ENCODE measurements at places on chromosomes 16 and 17.

DNA sequence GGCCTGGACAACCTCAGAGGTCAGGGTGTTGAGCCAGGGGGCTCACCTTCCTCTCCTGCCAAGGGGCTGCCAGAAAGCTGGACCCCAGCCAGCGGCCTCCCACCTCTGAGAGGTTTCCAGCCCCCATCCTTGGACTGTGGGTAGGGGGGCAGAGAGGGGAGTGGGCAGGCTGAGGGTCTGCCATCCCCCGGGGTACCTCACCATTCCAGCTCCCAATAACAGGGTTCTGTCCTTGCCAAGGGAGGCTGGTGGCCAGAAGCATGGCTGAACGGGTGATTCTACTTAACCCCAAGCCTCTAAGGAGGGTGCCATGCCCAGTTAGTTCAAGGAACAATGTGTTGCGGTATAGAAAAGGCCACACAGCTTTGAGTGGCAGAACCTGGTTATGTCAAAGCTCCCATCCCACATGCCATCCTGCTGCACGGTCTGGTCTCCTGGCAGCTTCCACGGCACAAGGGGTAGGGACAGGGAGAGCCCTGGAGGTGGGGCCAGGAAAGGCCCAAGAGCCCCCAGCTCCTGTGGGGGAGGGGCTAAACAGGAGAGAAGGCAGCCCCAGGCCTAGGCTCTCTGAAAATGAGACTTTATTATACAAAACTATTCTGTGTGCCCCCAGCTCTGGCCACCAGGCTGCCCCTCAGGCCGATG is 19.8 kb downstream of the B9D1 start:
- DNase-seq: no peak

DNA sequence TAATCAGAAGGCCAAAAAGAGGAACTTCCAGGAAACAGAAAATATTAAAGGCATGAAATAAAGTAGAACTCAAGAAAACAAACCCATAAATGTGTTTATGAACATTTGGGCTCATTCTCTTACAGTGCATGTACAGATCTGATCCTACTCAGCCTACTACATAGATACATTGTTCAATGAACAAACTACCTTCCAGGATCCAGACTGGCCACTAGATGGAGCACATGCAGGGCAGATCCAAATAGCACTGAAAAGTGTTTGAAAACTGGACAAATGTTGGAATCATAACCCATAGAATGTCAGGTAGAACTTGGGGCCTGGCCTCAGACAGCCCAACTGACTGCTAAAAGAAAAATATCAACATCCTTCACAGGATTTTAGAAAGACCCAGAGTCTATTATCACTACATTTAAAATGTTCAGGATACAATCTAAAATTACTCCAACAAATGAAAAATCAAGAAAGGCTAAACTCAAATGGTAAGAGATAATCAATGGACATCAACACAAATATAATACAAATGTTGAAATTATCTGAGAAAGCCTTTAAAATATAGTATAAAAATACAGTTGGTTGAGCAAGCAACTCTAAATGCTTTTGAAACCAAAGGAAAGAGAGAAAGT is 122.4 kb upstream of the NUDT7 start:
- no peak for DNase-seq

DNA sequence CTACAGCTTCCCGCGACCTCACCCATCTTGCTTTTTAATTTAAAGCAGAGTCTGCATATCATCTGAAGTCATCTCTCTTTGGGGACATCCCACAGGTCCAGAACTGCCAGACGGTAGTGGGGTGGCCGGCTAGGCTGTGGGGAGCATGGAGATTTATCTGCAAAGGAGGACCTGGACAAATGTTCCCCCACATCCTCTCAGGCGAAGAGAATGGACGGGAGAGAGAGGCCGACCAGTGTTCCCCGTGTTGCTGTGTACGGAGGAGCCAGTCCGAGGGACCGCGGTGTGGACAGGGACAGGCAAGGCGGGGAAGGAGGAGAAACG is 665 bp upstream of the MT1M start:
- DNase-seq: no peak

GRCh38 chr16:12677502-12677901 is 126.2 kb downstream of the CPPED1 start:
- DNase-seq: no peak

DNA sequence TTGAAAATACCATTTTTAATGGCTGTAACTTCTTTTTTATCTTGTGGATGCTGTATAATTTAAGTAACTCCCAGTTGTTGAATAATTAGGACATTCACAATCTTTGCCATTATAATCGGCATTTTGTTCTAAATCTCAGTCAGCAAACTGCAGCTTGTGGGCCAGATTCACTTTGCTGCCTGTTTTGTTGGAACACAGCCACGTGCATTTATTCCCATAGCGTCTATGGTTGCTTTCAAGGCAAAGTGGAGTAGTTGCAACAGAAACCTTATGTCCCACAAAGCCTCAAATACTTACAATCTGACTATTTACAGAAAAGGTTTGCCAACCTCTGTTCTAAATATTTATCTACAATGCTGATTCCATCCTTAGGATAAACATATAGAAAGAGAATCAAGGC is 39.2 kb upstream of the TMC5 start:
- no peak for DNase-seq

DNA sequence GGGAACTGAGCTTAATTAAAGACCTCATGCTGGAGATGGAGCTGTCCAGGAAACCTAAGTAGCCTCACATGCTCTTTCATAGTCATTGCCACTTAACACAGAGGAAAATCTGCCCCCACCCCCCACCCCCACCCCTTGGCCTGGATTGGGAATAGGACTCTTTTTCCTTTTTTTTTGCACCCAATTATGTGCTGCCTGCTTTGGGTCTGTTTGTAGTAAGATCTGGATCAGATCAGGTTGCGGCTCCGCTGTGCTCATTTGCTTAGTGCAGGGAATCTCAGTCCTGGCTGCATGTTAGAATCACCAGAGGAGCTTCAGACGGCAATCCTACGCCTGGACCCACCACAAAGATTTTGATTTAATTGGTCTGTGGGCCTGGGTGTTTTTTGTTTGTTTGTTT is 219.0 kb downstream of the UTP18 start:
- DNase-seq: no peak

DNA sequence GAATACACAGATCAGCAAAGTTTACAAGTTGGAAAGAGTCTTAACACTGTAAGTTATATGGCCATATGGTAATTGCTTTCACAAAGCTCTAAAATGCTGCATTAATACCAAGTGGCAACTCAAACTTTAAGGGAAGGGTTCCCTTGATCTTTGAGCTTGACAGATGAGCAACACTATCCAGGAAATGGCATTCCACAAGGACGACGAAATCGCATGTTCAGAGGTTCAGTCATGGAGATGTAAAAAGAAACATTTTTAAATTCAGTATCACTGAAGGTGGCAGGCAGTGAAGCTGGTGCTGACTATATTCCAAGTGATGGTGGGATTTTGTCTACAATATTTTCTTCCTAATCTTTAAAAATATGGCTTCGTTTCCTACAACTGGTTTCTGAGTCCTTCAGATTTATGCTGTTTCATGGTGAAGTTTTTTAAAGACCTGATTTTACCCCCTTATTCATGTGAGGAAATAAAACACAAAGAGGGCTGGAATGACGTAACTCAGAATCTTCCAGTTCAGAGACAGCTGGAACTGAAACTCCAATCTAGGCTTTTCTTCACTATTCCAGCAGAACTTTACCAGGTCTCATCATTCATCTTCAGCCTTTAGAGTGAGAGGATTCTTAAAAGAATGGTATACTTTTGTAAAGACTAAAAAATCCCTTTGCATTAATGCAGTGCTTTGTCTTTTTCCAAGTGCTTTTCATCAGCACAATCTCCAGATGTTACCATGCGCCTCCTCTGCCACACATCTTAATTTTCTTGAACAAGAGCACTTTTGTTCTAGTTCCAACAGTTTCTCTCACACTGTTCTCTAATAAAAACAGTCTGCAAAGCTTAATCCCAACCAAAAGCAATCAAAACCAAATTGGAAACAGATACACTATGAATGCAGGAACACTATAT is 20.2 kb downstream of the CHCT1 start:
- DNase-seq: no peak

- peak; percentile 44 for DNase-seq
These were observed 15.3 kb downstream of the KSR1 start for GRCh38 chr17:27471321-27472269.

- no peak for DNase-seq
These were observed 422.1 kb upstream of the CDH5 start for GRCh38 chr16:65944361-65944760.

DNA sequence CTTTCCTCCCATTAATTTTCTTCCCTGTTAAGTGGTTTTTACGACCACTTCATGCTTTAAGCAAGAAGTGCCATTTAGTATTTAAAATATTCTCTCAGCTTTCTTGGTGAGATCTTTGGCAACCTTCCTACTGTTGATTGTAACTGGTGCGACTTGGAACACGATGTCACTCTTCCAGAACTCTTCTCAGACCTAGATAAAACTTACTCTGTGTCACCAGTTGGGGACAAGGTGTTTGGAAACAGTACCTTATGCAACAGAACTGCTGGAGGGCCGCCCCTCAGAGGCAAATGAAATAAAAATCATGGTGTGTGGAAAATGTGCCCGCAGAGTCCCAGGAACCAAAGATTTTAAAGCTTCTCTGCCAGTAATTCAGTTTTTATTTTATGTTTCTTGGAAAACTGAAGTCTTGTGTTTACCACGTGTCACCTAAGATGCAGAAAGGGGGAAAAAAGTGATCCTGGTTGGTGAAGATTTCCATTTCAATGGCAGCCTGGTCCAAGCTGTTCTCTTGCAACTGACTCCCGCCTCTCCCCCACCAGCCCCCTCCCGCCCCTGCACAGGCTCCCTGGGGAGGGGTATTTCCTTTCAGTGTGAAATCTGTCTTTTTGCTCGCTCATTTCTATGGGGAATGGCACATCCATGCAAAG is 7.2 kb upstream of the HSD11B2 start:
- DNase-seq: no peak

- no peak for DNase-seq
These were observed 1.2 kb downstream of the BRIP1 start for GRCh38 chr17:61862105-61862574.

DNA sequence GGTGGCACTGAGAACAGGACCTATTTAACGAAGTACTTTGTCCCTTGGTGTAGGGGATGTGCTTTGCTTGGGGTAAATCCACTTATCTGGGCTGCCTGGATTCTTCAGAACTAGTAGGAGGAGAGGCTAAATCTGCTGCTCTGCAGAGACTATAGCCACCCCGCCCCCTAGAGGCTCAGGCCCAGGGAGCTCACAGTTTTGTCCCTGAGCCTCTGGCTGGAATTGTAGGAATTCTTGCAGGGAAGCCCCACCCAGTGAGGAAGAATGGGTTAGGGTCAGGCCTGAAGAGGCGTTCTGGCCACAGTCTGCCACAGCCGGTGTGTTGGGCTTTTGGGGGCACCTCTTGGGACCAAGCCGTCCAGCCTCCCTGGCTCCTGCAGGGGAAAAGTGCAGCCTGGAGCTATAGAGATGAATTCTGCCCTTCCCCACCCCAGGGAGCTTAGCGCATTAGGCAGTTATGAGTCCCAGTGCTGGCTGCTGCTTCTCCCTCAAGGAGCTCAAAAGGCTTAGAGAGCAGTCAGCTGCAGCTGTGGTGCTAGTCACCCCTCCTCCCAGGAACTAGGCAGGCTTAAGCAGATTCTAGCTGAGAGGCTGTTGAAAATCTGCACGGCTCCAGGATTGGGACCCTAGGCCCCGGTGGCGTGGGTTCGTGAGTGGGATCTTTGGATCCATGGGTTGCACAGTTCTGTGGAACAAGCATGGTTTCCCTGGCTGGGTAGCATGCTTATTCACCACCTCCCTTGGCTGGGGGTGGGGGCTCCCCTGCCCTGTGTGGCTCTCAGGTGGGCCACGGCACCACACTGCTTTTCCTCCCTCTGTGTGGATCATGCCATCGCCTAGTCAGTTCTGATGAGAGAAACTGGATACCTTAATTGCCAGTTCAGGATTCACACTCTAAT is 237.4 kb upstream of the TOM1L1 start:
- DNase-seq: no peak

- DNase-seq: peak; percentile 29
These were observed at the start of gene KREMEN2 for GRCh38 chr16:2963723-2964474. Gene KREMEN2 (plus strand): TSS chr16:2964275. CDS start chr16:2964521, 246 bp downstream.

- no peak for DNase-seq
These were observed 5.2 kb downstream of the C16orf46 start for GRCh38 chr16:81071805-81072204.

DNA sequence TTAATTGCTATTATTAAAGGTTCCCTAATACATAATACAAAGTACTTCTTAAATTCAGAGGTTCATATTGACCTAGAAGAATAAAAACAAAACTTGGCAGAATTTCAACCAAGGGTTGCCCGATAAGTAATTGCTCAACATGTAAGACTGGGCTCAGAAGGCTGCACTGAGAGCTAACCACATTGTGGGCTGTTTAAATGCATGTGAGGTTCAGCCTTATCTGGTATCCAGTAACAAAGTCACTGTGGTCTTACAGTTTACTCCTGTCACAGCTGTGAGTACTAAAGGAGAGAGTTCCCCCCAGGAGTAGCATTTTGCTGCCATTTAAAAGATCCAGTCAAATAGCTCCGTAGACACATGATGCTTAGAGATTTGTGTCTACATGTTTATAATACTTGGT is 1.6 kb upstream of the DHRS11 start:
- DNase-seq: no peak

DNA sequence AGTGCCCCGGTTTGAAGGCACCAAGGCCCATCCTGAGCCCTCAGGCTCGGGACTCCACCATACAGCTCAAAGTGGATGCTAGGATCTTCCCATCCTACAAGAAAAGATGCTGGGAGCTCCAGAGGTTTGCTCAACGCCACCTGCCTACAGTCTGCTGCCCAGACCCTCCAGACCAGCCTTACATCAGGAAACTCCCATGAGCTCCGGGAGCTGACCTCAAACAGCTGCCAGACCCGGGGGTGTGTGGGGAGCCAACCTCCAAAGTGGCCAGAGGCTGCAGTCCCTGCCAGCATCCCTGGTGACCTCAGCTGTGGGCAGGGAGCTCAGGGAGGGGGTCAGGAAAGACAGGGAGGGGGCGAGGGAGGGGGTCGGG is 43.8 kb downstream of the C16orf82 start:
- no peak for DNase-seq

- no peak for DNase-seq
These were observed 91.6 kb downstream of the TNFRSF13B start for GRCh38 chr17:16880121-16880842.

- no peak for DNase-seq
These were observed 30.7 kb upstream of the MED9 start for GRCh38 chr17:17445925-17446665.

- no peak for DNase-seq
These were observed 539.3 kb upstream of the CDH5 start for GRCh38 chr16:65827231-65827630.

GRCh38 chr17:8944748-8945147 is 20.8 kb downstream of the PIK3R5 start:
- DNase-seq: no peak

DNA sequence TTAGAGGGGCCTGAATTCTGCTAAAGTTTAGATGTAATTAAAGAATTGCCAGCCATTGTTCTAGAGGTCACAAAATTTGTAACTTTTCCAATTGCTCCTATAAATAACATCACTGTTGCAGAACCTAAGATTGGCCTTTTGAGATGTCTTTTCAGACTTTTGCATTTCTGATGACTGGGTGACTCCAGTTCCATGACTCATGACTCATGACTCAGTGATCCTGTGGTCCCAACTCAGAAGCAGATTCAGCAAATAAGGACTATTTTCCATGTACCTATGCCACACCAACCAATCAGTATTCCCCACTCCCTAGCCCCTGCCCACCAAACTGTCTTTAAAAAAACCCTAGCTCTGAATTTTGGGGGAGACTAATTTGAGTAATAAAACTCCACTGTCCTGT is 740.9 kb downstream of the CDH8 start:
- no peak for DNase-seq

Data from effector memory CD8-positive, alpha-beta T cell (primary cell).